ENCODE measurements at places on chromosomes 4 and X.

GRCh38 chr4:173766171-173766600 is 236.2 kb upstream of the HAND2 start:
- peak; percentile 86 for DNase-seq

- peak; percentile 29 for DNase-seq
Observed at GRCh38 chr4:139808808-139809756, 143.5 kb downstream of the MGST2 start.

DNA sequence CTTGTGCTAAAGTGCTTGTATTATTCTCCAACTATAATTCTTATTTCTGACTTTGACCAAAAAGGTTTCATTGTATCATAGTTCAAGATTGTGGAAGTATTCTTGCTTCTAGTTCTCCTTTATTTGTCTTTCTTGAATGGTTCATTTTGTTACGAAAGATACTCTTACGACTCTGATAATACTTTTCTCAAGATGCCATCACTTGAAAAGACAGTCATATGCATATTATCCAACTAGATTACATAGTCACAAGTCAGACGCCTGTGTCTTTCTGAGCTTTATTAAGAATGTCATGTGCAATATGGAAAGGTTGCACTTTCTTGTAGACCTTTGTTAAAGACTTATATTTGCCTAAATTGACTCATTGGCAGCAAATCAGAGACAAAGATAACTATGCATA is 71.4 kb upstream of the HPGD start:
- no peak for DNase-seq

- DNase-seq = no peak
Observed at GRCh38 chrX:96692890-96693289, 8.2 kb downstream of the DIAPH2 start.

DNA sequence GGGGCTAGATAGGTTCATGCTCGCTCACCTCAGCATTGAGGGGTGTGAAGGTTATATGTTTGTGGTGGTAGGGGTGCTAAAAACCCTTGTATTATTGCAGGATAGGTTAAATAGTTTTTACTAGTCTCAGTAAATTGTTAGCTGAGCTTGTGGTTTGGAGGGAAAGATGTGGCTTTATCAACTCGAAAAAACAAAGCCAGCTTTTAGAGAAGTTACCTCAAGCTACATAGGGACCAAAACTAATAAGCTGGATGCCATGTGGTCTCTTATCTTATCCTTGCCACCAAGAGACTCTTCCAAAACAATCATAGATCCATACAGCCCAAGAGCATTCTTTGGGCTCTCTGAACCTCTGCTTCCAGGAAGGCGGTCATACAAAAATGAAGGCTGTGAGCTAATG is 29.2 kb downstream of the MSN start:
- DNase-seq = no peak

DNA sequence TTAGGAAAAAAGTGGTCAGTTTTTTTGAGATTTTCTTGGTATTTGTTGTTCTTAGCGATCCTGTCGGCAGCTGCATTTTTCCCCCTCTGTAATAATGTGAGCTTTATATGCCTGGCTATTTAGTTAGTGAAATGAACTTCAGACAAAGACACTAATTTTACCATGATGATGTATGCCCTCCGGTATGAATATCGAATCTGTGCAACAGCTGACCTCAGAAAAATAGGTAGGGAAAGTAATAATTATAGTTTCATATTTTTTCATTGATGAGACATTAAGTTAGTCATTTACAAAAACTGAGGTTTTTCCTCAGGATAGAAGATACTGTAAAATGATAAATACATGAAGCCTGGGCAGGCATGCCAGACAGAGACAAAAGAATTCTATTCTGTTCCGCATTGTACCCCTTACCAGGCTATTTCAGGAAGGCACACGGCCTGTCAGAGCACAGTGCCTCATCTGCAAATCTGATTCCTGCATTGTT is 155.8 kb downstream of the SHROOM3 start:
- no peak for DNase-seq

DNA sequence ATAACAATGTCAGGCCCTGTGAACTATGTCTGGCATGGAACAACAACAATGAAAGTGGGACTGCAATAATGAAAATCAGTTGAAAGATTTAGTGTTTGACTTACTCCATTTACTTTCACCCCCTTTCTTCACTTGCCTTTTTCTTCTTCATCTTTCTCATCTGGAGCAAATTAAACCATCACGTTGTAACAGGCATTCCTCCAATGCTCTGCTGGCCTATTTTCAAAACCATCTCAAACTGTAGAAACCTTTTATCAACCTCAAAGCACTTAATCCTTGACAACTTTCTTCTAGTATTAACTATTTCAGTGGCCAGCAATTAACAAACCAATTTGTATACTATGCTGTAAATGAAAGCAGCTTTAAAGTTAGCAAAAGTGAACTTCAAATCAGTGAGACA is 8.3 kb downstream of the KLHL13 start:
- no peak for DNase-seq

- no peak for DNase-seq
Observed at GRCh38 chrX:121635141-121635540, 587.7 kb downstream of the GLUD2 start.

- DNase-seq = no peak
Observed at GRCh38 chr4:43992552-43992951, 456.1 kb downstream of the KCTD8 start.

- no peak for DNase-seq
Observed at GRCh38 chrX:147637190-147637589, 274.5 kb upstream of the FMR1 start.

GRCh38 chr4:112926819-112927218 is 122.6 kb upstream of the ANK2 start:
- no peak for DNase-seq

DNA sequence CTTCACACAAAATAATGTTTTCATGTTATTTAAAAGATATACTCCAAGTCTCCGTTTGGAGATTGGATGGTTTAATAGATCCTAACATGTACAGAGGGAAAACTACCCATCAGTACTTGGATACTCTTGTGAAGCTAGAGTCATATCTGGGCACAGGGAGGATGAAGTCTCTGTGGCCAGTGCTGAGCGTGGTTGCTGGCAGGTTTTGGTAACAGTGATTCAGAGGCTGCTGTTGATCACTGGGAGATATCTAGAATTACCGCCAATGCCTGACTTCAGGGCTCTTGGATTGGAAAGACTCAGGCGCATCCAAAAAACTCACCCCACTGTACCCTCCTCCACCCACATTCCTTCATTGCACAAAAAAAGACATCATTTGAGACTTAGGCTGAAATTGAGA is 107.2 kb upstream of the PGRMC2 start:
- no peak for DNase-seq

GRCh38 chrX:121000589-121000988 is 15.0 kb upstream of the CT47A1 start:
- peak; percentile 3 for DNase-seq

DNA sequence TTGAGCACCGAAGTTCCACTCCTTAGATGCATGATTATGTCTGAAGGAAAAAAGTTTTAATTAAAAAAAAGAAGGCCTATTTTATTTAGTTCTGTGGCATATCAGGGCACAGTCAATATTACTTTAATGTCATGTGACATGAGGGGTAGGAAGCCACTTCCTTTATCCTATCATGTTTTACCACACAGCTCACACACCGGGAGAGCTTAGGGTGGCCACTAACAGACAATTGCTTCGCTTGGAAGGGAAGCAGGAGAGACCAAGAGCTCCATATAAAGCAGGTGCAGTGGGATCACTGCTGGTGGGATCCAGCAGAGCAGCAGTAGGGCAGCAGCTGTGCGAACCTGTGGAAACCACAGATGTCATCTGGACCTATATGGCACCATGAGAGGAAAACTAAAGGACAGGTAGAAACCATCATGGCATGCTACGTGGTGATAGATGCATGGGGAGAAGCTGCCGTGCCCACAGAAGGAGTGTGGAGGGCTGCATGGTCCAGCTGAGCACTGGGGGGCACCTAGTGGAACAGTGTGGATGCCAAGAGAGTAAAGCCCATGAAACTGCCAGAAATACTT is 52.0 kb downstream of the DTHD1 start:
- DNase-seq = no peak

GRCh38 chrX:141934059-141934641 is 30.5 kb downstream of the MAGEC1 start:
- DNase-seq = no peak

DNA sequence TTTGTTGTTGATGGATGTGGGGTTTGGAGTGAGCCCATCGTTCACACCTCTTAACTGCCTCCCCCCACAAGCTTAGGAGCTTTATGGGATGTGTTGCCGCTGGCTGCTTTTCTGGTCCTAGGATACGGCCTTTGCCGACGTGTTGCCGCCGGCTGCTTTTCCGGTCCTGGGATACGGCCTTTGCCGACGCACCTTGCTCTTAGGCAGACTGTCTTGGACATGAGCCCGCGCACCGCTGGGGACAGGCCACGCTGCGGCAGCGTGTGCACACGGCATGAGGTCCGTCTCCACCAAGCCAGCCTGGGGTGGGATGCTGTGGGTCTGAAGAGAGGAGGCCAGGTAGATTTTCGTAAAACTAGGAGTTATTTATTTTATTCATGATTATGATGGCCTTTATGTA is 14.2 kb downstream of the RGS12 start:
- no peak for DNase-seq

GRCh38 chrX:136961594-136962135 is 72.1 kb downstream of the GPR101 start:
- no peak for DNase-seq

- no peak for DNase-seq
Observed at GRCh38 chr4:24719615-24720014, 75.8 kb upstream of the SOD3 start.

- DNase-seq = no peak
Observed at GRCh38 chr4:76374798-76375197, 46.1 kb downstream of the CCDC158 start.

DNA sequence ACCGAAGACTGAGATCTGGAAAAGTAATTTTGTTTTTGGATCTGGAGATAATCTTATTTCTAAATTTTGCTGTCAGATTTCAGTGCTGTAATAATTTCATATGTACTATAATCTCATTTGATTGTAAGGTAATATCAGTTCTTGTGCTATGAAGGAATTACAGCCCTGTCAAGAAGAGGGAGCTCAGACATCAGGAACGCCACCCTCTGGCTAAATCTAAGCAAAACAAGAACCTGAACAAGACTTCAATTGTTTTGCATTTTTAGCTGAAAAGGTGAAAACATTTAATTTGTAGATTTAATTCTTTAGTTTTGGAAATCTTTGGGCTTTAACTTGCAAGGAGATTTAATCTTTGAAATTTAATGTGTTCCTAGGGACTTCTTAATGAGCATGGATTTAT is 525.4 kb upstream of the HS3ST1 start:
- no peak for DNase-seq

DNA sequence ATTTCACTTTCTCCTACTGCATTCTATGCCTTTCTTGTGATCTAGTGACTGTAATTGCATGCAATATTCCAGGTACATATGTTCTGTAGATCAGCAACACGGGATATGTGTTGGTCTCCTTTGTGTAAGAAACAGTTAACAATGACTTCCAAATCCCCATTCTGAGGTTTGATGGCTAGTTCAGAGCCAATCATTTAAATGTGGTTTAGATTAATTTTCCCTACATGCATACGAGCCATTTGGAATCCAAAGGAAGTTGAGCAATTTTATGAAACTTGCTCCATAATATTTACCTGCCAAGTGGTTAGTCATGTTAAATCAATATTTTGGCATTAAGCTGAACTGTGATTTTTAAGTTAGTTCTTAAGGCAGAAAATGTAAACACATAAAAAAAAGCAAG is 172.8 kb upstream of the DCAF12L2 start:
- DNase-seq = no peak

- peak; percentile 46 for DNase-seq
Observed at GRCh38 chr4:178577933-178578332, 1135.7 kb upstream of the AGA start.

DNA sequence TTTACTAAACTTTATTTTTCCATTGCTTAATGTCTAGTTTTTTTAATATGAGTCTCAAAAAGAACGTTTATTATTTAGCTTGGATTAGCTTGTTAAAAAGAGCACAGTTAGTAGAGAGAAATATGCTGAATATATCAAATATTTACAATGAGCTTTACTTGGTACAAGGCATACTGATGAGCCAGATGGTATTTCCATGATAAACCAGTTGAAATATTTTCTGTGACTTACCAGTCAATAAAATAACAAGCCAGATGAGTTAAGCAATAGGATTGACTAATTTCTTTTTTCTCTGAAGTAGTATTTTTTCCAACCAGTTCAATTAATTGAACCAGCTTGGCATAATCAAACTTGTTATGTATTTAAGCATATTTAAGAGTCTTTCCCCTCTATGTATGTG is 134.1 kb downstream of the KLHL34 start:
- no peak for DNase-seq

DNA sequence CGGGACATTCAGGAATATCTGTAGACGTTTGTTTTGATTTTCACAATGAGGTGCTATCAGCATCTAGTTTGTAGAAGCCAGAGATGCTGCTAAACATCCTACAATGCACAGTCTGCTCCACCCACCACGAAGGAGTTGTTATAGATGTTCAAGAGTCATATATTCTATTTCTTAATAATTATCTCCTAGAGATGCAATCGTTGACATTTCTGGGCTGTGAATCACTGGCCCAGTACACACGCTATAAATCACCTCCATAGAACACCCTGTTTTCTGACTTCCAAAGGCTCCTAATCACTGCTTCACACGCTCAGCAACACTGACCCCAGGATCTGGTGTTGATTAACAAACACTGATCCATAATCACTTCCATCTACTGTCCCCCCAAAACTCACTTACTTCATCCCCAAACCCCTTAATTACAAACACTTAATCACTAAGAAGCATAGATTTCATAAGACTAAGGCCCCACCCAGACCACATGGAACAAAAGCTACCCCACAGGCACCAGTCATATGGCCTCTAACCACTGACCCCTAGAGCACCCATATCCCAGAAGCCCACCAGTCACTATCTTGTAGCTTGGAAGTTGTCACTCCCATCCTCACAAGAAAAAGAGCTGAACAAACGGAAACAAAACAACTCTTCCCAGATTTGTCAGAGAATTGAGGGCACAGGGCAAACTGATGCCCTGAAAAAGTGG is 31.7 kb upstream of the ZNF41 start:
- no peak for DNase-seq

GRCh38 chrX:68942840-68943239 is 114.0 kb downstream of the EFNB1 start:
- no peak for DNase-seq

DNA sequence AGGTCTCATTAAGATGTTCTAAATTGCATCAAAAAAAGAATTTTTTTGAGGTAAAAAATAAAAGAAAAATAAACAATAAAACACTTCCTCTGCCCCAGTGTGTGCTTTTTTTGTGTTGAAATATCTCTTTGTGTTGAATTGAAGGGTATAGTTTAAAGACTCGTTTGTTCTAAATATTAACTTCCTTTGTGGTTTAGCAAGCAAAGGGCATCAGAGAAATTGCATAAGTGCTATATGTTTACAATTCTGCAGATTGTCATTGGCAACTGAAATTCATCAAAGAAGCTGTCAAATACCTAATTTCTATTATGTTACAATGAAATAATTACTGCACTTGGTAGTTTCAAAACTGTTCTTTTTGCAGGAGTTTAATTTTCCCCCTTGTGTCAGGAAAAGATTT is 260.5 kb downstream of the DKK2 start:
- DNase-seq = no peak
